ENCODE measurements at places on chromosomes 16 and 17. TPM values are rescaled to one million over a fixed set of nuclear protein-coding genes. Genes with fewer than 3 reads are reported as not detected.

DNA sequence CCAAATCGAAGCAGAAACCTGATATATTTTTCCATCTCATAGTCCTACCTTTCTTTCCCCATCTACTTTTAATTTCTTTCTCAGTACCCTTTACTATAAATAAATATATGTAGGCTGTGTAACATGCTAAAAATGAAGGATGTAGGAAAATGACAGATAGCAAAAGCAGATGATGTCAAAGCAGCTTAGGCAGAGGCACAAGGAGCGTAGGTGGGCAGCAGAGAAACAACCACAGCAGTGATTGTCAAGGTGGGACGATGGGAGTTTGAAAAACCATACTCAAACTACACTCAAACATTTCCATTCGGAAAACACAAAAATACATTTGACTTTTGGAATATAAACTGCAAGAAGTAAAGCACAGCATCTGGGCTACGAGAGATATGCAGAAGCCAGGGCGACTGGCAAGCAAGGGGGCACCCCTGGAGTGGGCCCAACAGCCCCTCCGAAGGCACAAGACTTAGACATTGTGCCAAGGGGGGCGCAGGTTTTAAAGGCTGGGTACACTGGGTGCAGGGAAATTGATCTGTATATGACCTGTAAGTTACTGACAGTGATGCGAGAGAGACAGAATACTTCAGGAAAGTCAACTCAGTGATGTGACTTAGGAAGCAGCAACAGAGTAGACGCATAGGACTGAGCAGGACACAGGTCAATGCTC, 31.1 kb downstream of the SNN start:
- peaks cover 8% of the 10 kb centered on the region for H3K36me3 ChIP-seq
- no peak overlapping the region for H3K27ac ChIP-seq
- no peaks in the 10 kb centered on the region for H3K27me3 ChIP-seq
- H3K4me1 ChIP-seq, result no peaks in the 10 kb centered on the region
- DNase-seq, result no peak

DNA sequence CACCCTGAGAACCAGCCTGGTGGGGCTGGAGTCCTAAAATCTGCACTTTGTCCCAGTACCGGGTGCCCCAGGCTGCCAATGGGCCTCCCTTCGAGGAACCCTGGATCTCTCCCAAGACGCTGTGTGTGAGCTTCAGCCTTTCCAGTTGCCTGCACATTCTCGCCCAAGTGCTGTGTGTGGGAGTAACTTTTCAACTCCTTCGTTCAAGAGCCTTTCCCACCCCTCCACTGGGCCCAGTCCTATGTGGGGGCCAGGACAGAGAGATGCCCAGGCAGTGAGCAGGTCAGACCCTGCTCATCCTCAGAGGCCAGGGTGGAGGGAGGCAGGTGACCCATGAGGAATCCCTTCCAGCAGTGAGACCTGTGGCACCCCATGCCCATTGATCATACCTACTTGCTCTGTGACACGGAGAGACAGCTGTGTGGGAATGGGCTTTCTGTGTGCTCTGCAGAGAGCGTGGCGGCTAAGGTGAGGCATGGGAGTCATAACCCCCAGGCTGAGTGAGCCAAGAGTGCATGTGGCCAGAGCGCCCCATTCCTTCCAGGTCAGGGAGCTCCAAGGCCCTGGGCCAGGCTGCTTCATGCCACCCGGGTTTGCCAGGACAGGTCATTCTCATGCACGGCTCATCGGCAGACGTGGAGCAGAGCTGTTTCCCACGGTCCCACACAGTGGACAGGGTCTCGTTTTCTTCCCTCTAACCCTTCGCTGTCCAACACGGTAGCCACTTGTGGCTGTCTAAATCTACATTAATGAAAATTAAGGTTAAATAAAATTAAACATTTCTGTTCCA, 154.4 kb downstream of the CLEC16A start:
- no peak overlapping the region for H3K4me3 ChIP-seq
- peaks cover 42% of the 10 kb centered on the region for H3K4me1 ChIP-seq
- H3K27ac ChIP-seq, result peak overlapping the region; percentile 64
- no peaks in the 10 kb centered on the region for H3K27me3 ChIP-seq

GRCh38 chr17:7858522-7858810, 663 bp downstream of the CYB5D1 start:
- no peak for DNase-seq
- H3K27ac ChIP-seq, result no peak overlapping the region

DNA sequence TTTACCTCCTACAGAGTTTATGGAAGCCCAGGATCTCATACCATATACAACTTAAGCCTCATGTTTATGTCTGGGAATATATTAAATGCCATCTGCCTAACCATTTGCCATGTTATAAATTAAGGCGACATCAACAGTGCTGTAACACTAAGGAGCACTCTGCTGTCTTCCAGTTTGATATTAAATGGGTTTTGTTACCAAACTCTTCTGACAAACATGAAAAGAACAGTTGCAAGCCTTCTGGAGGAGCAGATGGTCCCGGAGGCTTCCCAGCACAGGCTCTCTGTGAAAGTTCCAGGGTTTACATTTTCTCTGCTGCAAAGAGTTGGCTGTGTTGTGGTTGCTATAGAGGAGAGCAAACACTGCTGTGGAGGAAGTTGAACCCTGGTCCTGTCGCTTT, 545.3 kb upstream of the SALL1 start:
- H3K36me3 ChIP-seq, result peaks cover 7% of the 10 kb centered on the region
- no peaks in the 10 kb centered on the region for H3K4me1 ChIP-seq

DNA sequence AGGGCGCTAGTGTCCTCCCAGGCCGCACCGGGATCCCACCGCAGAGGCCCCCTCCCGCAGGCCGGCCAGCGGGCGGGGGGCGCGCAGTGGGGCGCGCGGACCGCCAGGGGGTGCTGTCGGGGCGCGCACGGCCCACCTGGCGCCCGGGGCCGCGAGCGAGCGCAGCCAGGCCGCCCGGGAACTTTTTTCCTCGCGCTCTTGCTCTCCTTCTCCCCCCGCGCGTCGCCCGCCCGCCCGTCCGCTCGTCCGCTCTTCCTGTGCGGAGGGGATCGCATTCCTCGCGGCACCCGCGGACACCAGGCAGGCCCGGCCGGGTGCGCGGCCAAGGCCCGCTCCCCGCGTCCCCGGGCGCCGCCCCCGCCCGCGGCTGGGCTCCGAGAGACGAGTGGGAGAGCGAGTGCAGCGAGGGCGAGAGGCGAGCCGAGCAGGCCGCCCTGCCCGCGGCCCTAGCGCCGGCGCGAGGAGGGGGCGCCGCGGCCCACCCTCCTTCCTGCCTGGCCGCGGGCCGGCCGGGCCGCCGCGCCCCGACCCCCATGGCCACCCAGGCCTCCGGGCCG, at the start of gene RAI1:
RAI1 (plus strand) TSS at position 272 of the 557 bp plus-strand sequence. CDS start 111,491 bp downstream, outside the sequence.
- no peaks in the 10 kb centered on the region for H3K27me3 ChIP-seq
- H3K4me3 ChIP-seq, result peak within 1 kb of the TSS; percentile 90
- peak within 1 kb of the TSS; percentile 88 for H3K27ac ChIP-seq
- peak; percentile 72 for DNase-seq

DNA sequence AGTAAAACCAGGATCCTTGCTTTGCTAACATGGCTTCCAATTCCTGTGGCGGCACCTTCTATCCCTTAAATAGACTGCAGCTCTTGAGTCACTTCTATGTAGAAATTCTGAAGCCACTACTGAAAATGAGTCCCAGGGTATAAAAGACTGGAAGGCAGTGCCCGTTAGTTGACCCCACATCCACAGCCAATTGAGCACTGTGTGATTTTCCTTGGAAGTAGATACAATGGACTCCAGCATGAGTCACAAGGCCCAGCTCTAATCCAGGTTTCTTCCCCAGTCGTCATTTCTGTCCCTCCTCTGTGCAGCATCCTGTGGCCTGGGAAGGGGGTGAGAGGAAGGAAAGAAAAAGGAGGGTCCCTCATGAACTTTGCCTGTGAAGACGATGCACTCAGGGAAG, 69.5 kb downstream of the HLF start:
- no peaks in the 10 kb centered on the region for H3K27me3 ChIP-seq
- H3K36me3 ChIP-seq, result no peaks in the 10 kb centered on the region
- H3K4me3 ChIP-seq, result no peak overlapping the region
- no peak for DNase-seq
- peaks cover 29% of the 10 kb centered on the region for H3K4me1 ChIP-seq

DNA sequence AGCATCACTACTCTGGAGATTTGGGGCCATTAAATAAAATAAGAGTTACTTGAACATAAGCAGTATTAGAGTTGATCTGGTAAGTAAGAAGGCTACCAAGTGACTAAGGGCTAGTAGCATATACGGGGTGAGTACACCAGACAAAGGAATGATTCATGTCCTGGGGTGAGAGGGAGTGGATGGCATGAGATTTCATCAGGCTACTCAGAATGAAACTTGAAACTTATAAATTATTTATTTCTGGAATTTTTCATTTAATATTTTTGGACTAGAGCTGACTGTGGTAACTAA, 2.3 kb downstream of the SLFN5 start:
- H3K4me3 ChIP-seq, result peak overlapping the region; percentile 98
- H3K36me3 ChIP-seq, result no peaks in the 10 kb centered on the region
- H3K4me1 ChIP-seq, result peaks cover 24% of the 10 kb centered on the region
- DNase-seq, result no peak

DNA sequence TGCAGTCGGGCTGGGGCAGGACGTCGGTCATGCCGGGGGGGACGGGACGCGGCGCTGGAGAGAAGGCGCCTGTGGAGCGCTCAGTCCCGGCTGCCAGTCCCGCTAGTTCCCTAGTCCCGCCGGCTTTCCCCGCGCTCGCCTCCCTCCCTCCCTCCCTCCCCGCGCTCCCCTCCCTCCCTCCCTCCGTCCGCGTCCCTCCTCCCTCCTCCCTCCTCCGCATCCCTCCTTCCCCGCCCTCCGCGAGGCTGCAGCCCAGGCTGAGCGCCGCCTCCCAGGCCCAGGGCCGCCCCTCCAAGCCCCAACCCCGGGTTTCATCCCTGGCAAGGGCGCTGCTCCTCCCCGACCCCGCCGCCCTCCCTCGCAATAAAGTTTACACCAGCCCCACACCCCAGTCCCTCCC, 34.8 kb downstream of the TIMM22 start:
- DNase-seq, result peak; percentile 47
- no peak overlapping the region for H3K4me3 ChIP-seq
- no peak overlapping the region for H3K27ac ChIP-seq
- peaks cover 3% of the 10 kb centered on the region for H3K27me3 ChIP-seq
- H3K36me3 ChIP-seq, result no peaks in the 10 kb centered on the region
- peaks cover 10% of the 10 kb centered on the region for H3K4me1 ChIP-seq

- no peaks in the 10 kb centered on the region for H3K27me3 ChIP-seq
- no peak overlapping the region for H3K4me3 ChIP-seq
- peaks cover 9% of the 10 kb centered on the region for H3K36me3 ChIP-seq
- no peaks in the 10 kb centered on the region for H3K4me1 ChIP-seq
- H3K27ac ChIP-seq, result no peak overlapping the region
Observed at GRCh38 chr17:59074494-59074893, 32.2 kb downstream of the TRIM37 start.

DNA sequence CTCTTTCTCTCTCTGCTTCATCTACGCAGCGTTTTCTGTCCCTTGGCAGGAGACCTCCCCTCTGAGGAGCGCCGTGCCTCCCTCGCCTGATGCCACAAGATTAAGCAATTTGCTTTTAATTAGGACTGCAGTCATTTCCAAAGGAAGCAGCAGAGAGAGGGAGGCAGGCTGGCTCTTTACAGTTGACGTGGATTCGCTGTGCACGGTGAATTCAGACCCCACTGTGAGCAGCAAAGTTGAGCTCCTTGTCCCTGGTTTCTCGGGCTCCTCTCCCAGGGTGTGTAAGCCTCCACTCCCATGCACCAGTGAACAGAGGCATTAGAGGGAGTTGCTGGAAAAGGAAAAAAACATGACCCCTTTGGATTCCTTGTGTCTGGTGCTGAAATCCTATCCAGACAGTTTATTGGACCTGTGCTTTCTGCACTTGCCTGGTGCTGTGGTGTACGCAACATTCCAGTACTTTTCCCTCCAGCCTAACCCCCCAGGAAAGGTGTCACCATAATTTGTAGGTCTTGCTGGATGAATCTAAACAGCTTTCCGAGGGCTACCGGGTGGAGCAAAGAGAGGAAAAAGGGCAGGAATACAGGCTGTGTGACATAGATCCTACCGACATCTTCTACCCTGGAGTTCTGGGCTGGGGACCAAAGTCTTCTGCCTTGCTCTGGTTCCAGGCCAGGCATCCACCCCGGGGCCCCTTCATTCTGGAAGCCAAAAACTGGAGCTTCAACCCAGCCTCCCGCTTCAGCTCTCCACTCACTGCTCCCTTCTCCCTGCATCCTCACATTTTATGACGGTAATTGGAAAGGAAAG, 171.0 kb downstream of the MAF start:
- H3K27me3 ChIP-seq, result no peaks in the 10 kb centered on the region
- peaks cover 8% of the 10 kb centered on the region for H3K4me1 ChIP-seq
- no peak overlapping the region for H3K4me3 ChIP-seq

GRCh38 chr17:42803074-42803883, 4.6 kb downstream of the CNTD1 start:
- H3K4me3 ChIP-seq, result no peak overlapping the region
- DNase-seq, result no peak
- H3K4me1 ChIP-seq, result peaks cover 6% of the 10 kb centered on the region

GRCh38 chr17:78507526-78507925, 69.7 kb downstream of the DNAH17 start:
- no peak for DNase-seq
- H3K4me3 ChIP-seq, result no peak overlapping the region
- no peaks in the 10 kb centered on the region for H3K36me3 ChIP-seq
- no peak overlapping the region for H3K27ac ChIP-seq
- H3K4me1 ChIP-seq, result no peaks in the 10 kb centered on the region

- H3K4me1 ChIP-seq, result peaks cover 10% of the 10 kb centered on the region
- no peaks in the 10 kb centered on the region for H3K27me3 ChIP-seq
- H3K36me3 ChIP-seq, result no peaks in the 10 kb centered on the region
- H3K27ac ChIP-seq, result peak overlapping the region; percentile 72
- peak overlapping the region; percentile 48 for H3K4me3 ChIP-seq
Observed at GRCh38 chr17:3647769-3648555, 11.4 kb downstream of the CTNS start.

The MSLN gene
- total RNA-seq, result not detected

The FOXF1 gene
- total RNA-seq, result not detected

The CNTD1 gene
- total RNA-seq, result not detected

The BEAN1 gene
- 1.5 TPM for total RNA-seq

The SPEM2 gene
- not detected for total RNA-seq

The CHST4 gene
- total RNA-seq, result not detected

The TNP2 gene
- total RNA-seq, result not detected

Data from neural crest cell (in vitro differentiated cells).